Upper lobe of left lung (tissue), 6 donors: ENCODE measurements at places on chromosomes 1 and 21. TPM values are rescaled to one million over a fixed set of nuclear protein-coding genes. Genes with fewer than 3 reads are reported as not detected.

- no peaks in the 10 kb centered on the region for H3K4me1 ChIP-seq
- no peak for DNase-seq
- no peaks in the 10 kb centered on the region for H3K36me3 ChIP-seq
- no peaks in the 10 kb centered on the region for H3K27me3 ChIP-seq
- no peak overlapping the region for H3K4me3 ChIP-seq
- H3K27ac ChIP-seq, result no peak overlapping the region
These were observed 273.3 kb downstream of the DUSP10 start for GRCh38 chr1:221468546-221468945.

GRCh38 chr1:84884671-84885389, 8.2 kb downstream of the LPAR3 start:
- no peak for DNase-seq
- no peak overlapping the region for H3K27ac ChIP-seq
- H3K4me3 ChIP-seq, result no peak overlapping the region
- no peaks in the 10 kb centered on the region for H3K4me1 ChIP-seq
- H3K36me3 ChIP-seq, result no peaks in the 10 kb centered on the region

- peak overlapping the region; percentile 15 for H3K27ac ChIP-seq
- DNase-seq, result peak; percentile 68
- H3K4me3 ChIP-seq, result peak overlapping the region; percentile 79
- peaks cover 45% of the 10 kb centered on the region for H3K4me1 ChIP-seq
- peaks cover 7% of the 10 kb centered on the region for H3K27me3 ChIP-seq
These were observed 2.5 kb downstream of the PHLDA3 start for GRCh38 chr1:201466492-201466891.

The DNAJC8 gene
- 50.0 TPM for total RNA-seq

The OR2G6 gene
- not detected for total RNA-seq

The CORT gene
- total RNA-seq, result not detected
